ENCODE measurements at places on chromosomes 11 and 22. TPM values are rescaled to one million over a fixed set of nuclear protein-coding genes. Genes with fewer than 3 reads are reported as not detected.

Gene NPAS4
- total RNA-seq, result not detected

Gene VWCE
- 0.55 TPM for total RNA-seq

Gene CDKN1C
- 31.7 TPM for total RNA-seq

Gene SHANK3
- total RNA-seq, result 25.1 TPM

Gene BTG4
- not detected for total RNA-seq

Gene PCSK7
- 77.8 TPM for total RNA-seq

Gene ELMOD1
- total RNA-seq, result 1.0 TPM

Gene BLID
- total RNA-seq, result 0.79 TPM

Gene ST14
- 107 TPM for total RNA-seq

Gene SHISA8
- not detected for total RNA-seq

- DNase-seq, result no peak
Measured at GRCh38 chr22:42866100-42866499, 9.0 kb upstream of the ARFGAP3 start.

GRCh38 chr22:49838771-49839717, 11.4 kb upstream of the BRD1 start:
- no peak for DNase-seq

DNA sequence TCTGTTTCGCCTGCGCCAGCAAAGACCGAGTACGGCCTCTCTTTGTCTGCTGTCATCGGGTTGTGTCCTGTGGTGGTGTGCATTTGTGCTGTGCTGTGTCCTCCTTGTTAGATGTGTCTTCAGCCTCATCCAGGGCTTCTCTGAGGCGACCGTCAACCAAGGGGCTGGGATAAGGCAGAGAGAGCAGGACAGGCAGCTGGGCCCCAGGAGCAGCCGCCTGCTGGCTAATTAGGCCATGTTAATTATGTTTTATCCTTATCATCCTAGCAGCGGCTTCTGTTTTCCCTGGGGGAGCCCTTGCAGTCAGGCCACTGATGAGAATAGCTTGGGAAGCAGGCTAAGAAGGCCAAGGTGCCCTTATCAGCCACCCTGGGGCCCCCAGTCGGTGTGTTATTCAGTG, 40.7 kb upstream of the TTC12 start:
- no peak for DNase-seq

GRCh38 chr11:64536396-64536941, 54.6 kb upstream of the SLC22A12 start:
- peak; percentile 10 for DNase-seq

- DNase-seq, result peak; percentile 65
Measured at GRCh38 chr11:92225568-92226330, 1.1 kb downstream of the FAT3 start.

DNA sequence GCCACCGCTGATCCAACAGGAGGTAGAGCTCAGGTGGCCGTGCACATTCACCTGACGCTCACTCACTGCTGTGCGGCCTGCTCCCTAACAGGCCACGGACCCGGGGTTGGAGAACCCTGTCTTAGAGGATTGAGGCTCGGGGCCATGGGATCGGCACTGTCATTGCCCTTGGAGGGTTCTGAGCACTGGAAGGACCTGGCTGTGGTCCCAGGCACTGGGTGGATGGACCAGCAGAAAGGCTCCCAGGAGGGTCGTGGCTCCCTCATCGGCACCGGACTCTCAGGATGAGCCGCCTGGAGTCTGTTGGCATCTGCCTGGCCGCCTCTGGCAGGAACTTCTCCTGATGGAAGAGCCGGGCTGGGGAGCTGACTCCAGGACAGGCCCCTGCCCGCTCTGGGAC, 6.5 kb downstream of the KCNQ1 start:
- DNase-seq, result peak; percentile 26

GRCh38 chr11:86143087-86144030, 74.5 kb upstream of the PICALM start:
- no peak for DNase-seq

DNA sequence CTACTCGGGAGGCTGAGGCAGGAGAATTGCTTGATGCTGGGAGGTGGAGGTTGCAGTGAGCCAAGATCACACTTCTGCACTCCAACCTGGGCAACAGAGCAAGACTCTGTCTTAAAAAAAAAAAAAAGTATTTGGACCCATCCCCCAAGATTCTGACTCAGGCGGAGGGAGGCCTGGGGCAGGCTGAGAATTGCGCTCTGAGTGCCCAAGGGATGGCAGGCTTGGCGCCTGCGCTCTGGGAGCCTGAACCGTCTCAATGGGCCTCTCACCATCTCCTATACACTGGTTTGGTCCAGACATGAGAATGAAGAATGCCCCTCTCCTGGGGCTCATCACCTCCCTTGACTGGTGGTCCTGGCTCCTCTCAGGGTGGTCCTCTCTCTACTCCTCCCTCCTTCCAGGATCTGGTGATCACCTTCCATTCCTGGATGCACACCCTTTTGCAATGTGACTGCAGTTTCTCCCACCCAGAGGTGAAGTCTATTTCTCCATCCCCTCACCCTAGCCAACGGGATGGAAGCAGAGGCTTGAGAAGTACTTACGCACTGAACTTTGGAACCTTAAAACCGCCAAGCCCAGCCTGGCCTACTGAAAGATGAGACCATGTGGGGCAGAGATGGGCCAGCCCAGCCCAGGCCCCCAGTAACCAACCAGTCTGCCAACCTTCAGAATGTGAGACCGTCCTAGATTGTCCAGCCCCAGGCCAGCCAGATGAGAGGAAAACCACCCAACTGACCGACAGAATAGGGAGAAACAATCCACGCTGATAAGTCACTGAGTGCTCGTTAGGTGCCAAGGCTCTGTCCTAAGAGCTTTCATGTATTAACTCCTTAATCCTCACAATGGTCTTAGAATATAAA, 4.9 kb downstream of the POLR3H start:
- no peak for DNase-seq

DNA sequence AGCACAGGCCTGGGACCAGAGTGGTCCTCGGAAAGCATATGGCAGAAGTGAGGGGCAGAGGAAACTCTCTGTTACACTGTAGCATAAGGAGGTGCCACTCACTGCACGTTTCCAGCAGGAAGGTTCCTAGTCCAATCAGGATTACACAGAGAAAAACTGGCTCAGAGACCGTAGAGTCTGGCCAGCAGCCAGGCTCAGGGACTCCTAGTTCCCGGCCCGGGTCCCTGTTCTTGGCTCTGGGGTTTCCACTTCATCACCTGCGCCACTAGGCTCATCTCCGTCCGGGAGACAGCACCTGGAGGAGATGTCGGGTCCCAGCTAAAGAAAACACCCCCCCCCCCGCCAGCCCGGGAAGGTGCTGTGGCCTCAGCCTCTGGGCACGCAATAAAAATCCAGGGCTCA, 1.1 kb downstream of the TTLL12 start:
- DNase-seq, result no peak

- no peak for DNase-seq
Measured at GRCh38 chr11:36449561-36450096, 60.4 kb downstream of the TRAF6 start.

DNA sequence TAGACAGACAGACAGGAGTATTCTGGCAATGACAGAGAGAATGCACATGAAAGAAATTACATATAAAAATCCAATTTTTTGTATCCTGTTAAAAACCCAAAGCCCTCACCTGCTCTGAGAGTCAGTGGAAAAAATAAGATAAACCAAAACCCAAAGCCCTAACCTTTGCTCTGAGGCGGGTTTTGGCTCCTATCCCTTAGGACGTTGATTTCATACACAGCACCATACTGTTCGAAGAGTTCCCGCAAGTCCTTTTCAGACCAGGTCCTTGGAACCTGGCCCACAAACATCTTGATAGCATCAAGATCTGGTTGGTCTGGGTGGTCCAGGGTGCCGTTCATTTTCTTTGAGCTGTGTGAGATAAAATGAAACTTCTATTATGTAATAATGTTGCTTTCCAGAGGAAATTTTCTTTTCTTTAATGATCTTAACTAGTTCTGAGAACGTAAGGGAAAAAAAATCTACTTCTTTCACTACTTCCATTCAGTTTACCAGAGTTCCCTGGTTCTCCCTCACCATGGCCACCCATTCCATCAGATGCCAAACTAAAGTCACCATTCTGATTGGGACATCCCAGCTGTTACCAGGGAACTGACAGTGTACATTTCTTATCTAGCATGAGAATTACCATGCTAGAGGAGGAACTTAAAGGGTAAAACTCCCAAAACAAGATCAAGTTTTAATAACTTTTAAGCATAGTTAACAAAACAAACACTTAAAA, 39.9 kb upstream of the RAPSN start:
- no peak for DNase-seq

GRCh38 chr22:50506611-50507420, 686 bp downstream of the LMF2 start:
- DNase-seq, result peak; percentile 80

DNA sequence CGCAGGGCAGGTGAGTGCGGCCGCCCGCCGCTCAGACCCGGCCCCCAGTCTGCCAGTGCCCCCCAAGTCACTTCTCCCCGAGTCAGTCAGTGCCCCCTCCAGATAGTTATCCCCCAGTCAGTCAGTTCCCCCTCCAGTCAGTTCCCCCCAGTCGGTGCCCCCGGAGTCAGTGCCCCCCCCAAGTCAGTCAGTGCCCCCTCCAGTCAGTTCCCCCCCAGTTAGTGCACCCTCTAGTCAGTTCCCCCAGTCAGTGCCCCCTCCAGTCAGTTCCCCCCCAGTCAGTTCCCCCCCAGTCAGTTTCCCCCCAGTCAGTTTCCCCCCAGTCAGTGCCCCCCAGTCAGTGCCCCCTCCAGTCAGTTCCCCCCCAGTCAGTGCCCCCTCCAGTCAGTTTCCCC, 411 bp downstream of the PPP6R2 start:
- no peak for DNase-seq

All from left lung (tissue), 14 donors.